ENCODE measurements at places on chromosomes 3 and 15.

GRCh38 chr3:59774000-59774399, 724.2 kb upstream of the CFAP20DC start:
- DNase-seq = peak; percentile 18

DNA sequence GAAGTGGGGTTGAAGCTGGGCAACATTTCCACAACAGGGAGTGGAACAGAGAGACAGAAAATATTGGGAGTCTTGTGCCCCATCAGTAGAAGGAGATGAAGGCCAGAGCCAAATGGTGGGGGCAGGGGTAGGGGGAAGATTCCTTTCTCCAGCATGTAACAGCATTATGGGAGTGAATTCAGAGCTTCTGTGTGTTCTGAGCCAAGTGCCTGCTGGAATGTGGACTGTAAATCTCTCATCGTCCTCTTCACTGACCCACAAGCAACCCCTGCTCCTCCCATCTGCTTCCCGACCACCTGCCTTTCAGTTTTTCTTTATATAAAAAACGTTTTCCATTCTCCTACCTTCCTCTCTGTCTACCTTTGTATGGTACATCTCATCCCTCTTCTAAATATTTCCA, 344.2 kb upstream of the TPRG1 start:
- DNase-seq = peak; percentile 15

- DNase-seq = no peak
Observed at GRCh38 chr15:52609593-52609992, 40.8 kb upstream of the ARPP19 start.

- no peak for DNase-seq
Observed at GRCh38 chr3:102599819-102600576, 165.2 kb downstream of the ZPLD1 start.

DNA sequence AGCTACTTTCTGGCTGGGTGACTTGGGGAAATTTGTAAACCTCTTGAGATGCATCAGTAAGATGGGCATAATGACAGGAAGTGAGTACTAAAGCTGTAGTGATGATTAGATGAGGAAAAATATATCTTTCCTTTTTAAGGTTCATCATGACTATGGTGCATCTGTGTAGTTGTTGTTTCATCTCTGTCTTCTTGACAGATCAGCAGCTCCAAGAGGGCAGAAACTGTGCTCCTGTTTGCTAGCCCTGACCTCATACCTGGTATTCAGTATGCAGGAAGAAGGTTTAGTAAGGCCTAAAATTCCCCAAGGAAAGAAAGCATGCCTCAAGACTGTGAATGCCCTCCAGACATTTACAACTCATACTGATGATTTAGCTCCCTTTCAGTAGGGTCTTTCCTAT, 82.5 kb upstream of the PSMD6 start:
- DNase-seq = no peak

DNA sequence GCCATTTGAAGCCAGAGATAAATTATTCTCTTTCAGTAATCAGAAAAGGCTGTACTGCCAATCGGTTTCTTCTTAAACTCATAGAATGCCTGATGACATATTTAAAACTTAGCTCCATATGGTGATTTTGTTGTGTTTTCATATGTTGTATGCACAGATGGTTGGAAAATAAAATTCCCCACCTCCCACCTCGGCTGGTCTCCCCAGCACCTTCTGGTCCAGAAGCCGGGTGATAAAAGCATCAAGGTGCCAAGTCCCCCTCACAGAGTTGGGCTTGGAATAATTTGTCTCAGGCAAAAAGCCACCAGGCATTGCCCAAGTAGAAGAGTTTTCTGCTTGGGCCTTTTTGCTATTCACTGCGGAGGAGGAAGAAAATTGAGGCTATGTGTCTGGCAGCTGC, 18.4 kb downstream of the LARS2 start:
- DNase-seq = no peak

DNA sequence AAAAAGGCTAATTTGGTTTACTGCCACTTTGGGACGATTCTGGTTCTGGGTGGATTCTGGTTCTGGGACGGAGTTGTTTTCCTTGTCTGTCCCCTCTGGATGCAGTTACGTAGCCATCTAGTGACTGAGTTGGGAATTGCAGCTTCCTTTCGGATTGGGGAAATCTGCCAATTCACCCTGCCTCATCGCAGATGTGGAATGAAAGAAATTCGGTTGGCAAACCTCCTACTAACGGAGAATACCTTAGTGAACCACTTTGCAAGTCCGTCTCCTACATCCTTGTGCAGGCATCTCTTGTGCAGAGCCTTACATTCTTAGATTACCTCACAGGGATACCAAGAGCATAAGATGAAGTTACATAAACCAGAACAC, 31.5 kb upstream of the AP4E1 start:
- DNase-seq = peak; percentile 97

- DNase-seq = peak; percentile 77
Observed at GRCh38 chr3:108130701-108131474, 40.1 kb upstream of the CD47 start.

- DNase-seq = peak; percentile 52
Observed at GRCh38 chr15:40826423-40827075, 2.0 kb downstream of the PPP1R14D start.

GRCh38 chr3:46296826-46297225, 54.6 kb downstream of the CCR3 start:
- DNase-seq = no peak

DNA sequence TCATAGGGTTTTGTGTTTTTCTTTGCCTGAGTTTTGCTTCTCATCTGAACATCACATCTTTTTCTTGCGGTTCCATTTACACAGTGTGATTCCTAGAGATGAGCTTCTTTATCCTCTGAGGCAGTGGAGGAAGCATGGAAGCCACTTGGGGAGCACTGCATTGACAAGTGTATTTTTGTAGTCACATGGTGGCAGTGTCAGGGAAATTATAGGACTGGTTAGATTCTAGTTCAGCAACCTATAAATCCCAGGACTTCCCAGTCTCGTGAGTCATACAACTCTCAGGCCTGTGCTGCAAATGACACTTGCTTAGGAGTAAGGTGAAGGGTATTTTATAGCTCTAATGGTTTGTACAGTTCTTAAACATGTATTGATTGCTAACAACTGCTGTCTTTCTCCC, 58.4 kb downstream of the RBM6 start:
- DNase-seq = peak; percentile 55

DNA sequence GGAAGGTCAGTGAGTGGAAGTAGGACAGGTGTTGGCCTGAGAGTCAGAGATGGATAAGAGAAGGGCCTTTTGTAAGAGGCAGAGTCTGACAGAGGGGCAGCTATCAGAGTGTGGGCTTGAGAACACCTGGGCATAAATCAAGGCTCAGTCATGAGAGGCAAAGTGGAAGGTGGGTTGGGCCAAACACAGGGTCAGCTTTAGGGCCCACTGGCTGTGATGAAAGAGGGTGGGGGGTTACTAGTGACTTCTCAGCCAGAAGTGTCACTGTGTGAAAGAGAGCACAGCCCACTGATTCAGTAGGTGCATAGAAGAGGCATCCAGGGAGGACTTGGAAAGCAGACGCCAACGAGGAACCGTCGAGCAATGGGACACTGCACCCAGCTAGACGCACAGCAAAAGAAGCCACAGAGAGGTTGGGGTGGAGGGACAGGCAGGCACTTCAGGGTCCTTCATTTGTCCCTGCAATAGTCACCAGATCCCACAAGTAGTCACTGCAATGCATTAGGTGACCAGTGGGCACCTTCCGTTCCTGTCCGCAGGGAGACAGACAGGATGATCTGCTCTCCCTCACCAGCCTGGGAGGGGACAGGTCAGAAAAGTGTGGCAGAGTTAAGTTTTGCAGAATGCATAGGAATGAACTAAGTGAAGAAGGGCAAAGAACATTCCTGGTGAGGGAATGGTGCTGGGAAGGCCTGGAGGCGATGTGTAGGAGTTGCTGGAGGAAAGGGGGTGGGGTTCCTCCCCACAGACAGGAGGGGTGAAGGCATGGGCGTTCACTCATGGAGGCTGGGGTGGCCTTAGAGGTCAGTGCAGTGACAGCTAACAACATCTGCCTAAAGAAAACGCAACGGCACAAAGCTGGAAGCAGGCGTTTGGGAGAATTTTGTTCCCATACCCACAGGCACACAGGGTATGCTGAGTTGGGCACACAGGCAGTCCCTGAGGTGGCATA, 36.3 kb downstream of the MESD start:
- no peak for DNase-seq

DNA sequence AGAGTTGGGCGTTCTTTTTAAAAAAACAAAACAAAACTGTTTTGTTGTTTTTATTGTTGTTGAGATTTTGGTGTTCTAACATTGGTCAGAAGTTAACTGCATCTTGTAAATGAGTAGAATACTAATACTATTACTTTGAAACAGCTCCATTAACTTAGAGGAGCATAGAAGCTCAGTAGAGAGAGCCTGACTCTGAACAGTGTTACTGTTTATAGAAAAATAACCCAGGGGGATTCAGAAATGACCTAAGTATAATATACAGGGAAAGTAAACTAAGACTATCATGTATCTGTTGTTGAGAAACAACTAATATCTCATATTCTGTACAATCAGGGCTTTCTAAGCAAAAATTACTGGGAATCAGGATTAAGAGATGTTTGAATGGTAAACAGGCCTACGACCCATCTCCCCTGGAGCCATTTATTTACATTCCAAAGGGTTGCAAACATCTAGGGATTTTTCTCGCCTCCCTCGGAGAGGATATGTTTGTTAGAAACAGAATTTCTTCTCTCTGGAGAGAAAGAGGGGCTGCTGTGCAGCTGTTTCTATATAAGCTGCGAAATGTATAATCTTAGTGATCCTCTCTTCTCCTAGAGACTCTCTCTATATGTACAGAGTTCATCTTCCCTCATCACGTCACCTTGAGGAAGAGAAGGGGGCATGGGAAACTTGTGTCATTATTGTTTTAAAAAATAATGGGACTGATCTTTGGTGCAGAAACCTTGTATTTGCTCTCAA, 827.5 kb upstream of the DPPA4 start:
- DNase-seq = no peak

DNA sequence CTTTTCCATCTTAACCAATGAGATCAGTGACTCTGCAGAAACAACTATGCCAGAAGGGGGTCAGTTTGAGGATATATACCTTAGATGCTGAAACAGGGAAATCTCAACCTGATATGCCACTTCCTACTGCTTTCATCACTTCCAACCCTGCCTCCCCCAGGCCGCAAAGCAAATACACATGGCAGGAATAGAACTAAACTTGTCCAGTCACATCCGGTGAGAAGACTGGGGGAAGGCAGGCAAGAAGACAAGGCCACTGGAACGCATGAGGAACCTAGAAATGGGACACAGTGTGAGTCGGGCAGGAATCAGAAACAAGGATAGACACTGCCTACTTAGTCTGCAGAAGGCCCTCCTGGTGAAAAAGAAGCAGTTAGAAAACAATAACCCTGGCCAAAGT, 90.6 kb downstream of the MYO5A start:
- DNase-seq = no peak

GRCh38 chr3:153503873-153504272, 341.8 kb downstream of the RAP2B start:
- DNase-seq = no peak

- no peak for DNase-seq
Observed at GRCh38 chr15:90044191-90044590, 43.1 kb downstream of the ZNF710 start.

DNA sequence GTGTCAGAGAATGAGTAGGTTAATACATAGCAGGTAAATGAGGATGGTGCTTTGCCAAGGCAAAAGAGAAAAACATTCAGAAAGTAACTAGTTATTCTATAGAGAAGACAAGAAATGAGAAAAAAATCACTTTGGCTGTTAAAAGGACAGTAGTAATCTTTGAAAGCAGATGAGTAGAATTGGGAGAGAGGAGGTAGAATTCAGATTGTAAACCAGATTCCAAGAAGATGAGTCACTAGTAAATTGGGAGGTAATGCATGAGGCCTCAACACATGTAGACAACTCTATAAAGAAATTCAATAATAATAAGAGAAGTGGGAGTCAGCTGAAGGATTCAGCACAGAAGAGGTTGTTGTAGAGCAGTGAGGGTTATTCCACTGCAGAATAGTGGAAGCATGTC, 81.4 kb downstream of the MBNL1 start:
- DNase-seq = no peak

DNA sequence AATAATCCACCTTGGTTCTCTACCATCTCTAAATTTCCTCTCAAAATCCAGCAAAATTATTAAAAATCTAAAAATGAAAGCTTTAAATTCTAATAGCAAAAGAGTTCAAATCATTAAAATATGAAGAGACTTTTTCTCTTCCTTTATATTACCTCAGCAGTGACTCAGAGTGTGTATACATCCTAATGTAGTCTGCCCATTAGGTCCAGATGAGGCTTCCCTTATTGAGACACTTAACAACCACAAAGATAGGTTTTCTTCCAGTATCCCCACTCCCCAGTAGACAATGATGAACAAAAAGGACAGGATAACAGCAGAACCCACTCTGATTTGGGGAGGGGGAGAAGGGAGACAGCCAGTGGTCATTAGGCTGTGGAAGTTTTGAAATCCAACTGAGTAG, 61.5 kb upstream of the DCBLD2 start:
- no peak for DNase-seq

DNA sequence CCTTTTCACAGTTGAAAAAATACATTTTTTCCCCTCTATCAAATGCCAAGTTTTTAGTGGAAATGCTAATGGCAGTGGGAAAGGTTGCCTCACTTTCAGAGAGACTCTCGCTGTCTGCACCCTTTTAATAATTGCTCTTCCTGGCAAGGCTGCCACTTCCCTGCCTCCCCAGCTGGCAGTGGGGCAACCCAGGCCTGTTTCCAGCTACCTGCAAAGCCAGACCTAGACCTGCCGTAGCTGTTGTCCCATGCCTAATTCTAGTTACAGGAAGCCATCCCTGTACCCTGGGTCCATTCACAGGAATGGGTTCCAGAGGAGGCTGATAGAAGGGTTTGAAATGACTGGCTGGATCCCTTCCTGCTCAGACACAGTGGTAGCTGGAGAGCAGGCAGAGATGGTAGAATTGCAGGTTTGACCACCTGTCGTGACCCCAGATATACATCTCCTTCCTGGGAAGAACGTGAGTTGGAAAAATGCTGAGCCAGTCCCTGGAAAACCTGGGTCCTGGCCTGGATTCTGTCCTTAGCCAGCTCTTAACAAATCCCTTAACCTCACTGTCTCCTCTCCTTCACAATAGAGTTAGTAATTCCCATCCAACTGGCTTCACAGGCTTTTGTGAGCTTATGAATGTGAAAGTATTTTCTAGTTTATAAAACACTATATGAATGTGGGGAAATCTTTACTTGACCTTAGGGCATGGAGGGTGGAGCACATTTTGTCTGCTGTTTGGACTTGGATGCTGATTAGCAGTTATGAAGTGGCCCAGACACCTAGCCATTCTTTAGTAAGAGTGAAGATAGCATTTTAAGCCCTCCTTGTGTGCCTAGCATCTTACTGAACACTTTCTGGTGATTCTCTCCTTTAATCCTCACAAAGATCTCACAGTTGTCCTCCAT, 12.9 kb upstream of the ALPK3 start:
- DNase-seq = no peak

DNA sequence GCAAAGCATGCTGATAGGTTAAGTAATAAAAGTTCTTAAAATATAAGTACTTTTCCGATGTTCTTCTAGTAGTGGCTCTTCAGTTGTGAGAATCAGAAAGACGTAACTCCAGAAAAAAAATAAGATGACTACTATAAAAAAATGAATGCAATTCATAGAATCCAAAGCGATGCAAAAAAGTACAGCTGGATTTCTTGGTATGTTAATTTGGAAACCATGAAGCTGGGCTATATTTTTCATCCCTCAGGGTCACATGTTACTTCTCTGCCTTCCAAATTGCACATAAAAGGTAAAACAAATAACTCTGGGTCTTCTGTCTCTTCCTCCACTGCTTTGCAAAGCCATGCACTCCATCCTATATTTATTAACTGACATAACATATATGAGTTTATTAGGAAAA, 843.9 kb upstream of the DPPA4 start:
- no peak for DNase-seq

All from astrocyte of the hippocampus (primary cell).